ENCODE measurements at places on chromosomes 1 and 21.

DNA sequence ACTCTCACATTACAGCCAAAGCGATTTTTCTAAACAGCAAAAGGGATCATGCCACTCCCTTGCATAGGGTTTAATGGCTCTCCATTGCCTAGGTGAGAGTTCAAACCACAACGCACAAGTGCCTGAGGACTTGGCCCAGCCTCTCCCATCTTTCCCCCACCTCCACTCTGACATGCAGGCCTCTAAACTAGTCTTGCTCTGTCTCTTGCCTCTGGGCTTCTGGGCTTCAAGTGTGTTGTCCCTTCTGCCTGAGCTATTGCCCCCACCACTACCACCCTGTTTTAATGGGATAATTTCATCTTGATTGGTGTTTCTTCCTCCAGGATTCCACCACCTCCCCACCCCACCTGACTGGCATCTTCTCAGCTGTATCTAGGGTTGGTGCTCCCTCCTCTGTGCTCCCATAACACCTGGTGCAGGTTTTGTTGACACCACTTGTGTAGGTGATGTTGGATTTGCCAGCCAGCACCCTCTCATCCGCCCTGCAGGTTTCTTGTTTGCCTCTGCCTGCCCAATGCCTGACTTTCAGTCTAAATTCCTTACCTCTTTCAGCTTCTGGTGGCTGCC is 2.7 kb upstream of the ZBTB21 start:
- DNase-seq, result no peak

DNA sequence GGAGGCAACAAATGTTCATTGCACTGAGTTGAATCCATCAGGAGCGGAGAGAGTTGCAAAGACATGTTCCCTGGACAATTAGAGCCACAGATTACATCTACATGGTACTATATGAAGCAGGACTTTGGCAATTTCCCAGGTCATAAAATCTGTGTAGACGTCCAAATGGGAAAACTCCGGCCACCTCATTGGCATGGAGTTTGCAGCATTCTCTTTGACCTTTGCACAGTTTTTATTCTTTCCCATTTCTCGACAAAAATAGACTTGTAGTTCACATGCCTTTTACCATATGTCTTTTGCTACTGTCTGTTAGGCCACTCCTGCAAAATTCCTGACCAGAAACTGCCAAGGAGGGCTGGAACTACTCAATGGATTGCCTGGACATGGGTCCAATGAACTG is 48.2 kb downstream of the UBE2T start:
- DNase-seq, result no peak

DNA sequence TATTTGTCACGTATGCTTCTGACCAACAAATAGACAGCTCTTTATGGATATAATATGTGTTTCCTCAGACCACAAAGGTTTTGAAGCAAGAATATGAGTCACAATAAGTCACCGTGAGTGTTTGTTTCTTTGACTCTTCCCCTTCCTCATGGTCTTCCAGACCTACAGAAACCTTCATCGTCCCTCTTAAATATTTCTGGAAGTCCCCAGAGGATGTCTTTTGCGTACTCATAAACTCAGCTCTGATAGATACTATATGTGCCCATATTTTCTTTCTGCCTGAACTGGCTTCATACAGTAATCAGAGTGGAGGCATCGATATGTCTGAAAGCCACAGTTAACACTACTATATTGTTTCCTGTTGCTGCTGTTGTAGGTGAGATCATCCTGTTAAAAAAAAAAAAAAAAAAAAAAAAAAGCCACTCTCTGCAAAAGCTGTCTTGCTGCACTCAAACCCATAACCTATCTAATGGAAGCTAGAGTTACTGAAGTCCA is 38.4 kb downstream of the ADAMTS1 start:
- DNase-seq, result no peak

DNA sequence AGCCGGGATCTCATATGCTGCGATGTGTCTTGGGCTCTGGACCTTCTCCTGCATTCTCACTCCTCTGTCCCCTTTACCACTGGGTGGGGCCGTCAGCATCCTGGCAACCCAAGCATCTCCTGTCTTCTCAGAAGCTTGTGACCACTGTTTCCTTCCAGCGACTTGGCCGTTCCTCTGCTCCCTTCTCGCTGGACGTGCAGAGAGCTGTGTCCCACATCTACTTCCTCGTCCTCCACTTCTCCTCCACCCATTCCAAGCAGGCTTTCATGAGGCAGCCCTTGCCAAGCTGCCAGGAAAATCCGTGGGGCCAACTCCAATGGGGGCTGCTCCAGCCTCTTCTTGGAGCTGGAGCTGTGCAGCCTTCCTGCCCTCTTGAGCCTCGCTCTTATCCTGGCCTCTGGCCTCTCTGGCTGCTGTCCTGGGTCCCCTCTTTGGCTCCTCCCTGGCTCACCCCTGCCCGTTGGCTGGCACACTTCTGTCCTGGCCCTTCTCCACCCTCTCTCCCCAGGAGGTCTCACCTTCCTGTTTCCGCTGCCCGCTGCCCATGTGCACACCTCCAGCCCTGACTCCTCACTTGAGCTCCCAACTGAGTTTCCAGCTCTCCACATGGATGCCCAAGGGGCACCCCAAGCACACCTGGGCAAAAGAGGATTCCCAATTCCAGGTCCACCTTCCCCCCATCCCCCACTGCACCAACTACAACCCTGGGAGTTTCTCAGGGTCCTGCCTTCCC is 8.7 kb downstream of the FAM131C start:
- no peak for DNase-seq

DNA sequence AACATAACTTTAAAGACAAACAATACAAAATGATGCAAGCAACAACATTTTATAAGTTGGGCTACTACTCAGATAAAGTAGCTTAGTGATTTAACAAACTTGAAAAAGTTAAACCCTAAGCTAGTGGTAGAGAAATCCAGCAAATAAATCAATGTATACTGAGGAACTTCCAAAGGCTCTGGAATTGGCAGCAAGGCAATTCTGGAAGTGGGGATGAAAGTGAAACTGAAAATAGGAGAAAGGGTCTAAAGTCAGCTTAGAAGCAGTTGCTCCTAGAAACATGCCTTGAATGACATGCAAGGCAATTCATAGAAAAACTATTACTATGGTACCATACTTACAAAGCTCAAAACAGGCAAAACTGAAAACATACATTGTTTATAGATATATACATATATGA is 90.0 kb upstream of the CAMK1G start:
- DNase-seq, result no peak

- no peak for DNase-seq
Observed at GRCh38 chr1:67626090-67626860, 58.7 kb upstream of the GADD45A start.

DNA sequence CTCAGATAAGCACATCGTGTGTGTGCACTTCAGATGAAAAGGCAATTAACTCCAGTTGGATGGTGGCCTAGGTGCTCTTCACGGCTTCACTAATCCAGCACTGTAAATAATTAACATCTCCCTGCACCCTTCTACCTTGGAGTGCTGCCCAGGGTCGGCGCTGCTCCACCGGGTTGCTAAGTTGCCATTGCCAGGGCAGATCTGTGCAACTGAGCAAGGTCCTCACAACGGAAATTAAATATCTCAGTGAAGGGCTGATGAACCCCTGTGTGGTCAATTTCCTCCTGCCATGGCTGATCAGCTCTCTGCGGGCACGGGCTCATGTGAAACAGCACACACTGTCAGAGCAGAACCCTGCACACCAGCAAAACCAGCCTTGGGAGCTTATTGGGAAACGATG is 63.2 kb downstream of the SYDE2 start:
- DNase-seq, result no peak

DNA sequence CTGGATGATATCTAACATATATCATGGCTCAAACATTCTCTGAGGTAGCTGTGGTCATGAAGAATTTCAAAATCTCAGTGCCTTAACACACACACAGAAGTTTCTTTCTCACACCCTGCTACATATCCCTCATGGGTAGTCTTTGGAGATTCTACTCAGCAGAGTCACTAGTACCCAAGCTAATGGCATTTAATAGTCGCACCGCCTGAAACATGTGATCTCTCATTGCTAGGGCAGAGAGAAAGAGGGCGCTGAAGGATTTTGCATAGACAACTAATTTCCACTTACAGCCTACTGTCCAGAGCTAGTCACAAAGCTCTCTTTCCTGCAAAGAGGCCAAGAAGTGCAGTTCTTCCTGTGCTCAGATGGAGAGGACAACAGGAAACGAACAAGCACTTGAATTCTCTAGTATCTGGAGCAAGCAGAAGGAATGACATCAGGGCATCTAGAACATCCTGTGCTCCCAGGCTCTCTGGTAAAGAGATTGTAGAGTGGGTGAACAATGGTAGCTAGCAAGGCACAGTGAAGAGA is 183.4 kb upstream of the PTBP2 start:
- DNase-seq, result no peak

DNA sequence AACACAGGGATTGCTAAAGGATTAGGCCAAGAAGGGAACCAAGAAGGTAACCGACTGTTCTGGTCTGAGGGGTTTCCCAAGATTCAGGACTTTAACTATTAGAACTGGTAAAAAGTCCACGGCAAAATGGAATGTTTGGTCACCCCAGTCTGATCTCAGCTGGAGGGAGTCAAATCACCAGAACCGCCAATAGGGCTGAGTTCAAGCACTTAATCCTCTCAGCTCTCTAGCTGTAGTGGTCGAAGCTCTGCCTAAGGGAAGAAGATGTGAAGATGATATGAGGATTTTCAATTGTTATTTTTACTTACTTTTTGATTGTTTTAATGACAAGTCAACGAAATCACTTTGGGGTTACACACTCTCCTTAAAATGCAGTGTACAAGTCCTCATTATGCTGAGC is 29.1 kb downstream of the F5 start:
- DNase-seq, result no peak

- no peak for DNase-seq
Observed at GRCh38 chr1:167501515-167502191, 16.7 kb downstream of the CD247 start.

Data from NCI-H1048 (cell line).